ENCODE measurements at places on chromosomes 3 and 15.

GRCh38 chr3:147418808-147419701 lies 9.9 kb downstream of the ZIC1 start:
- DNase-seq: no peak

- no peak for DNase-seq
These were observed 349.3 kb downstream of the ERC2 start for GRCh38 chr3:56118968-56119367.

- no peak for DNase-seq
These were observed 3.8 kb upstream of the KIF23 start for GRCh38 chr15:69410248-69410874.

DNA sequence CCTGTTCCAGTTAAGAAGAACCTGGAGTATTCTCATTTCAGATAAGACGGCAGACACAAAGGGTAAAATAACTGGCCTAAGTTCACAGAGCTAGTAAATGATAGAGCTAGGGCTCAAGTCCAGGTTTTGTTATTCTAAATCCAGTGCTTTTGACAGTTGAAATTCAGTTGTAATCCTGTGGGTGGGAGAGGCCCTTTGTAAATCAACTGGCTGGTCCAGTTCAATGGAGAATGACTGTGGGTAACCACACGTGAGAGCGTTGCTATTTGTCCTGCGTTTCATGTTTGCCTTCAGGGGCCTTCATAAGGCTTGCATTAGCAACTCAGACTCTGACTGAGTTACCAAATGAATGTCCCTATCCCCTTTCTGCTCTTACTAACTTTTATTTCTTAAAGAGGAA lies 24.2 kb upstream of the CD96 start:
- no peak for DNase-seq

- DNase-seq: no peak
These were observed 177.6 kb upstream of the BCL6 start for GRCh38 chr3:187922704-187923416.

GRCh38 chr3:24338409-24339130 lies 156.1 kb downstream of the THRB start:
- DNase-seq: no peak

- DNase-seq: no peak
These were observed 41.4 kb downstream of the COL6A6 start for GRCh38 chr3:130558366-130558765.

DNA sequence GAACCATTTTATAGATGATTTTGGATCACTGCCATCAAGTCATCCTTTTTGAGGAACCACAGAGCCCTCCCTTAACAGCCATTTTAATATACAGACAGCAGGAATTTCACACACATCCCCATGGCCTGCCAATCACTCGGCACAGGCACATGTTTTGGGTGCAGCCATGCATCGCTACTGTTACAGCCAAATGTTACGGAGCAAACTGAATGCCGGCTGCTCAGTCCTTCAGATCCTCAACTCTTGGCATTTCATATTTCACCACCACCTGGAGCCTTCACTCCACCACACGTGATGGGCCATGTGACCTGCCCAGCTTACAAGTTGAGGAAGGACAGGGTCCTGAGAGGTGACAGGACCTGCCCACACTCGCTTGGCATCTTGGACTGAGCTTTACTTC lies 90.8 kb downstream of the OXNAD1 start:
- no peak for DNase-seq

DNA sequence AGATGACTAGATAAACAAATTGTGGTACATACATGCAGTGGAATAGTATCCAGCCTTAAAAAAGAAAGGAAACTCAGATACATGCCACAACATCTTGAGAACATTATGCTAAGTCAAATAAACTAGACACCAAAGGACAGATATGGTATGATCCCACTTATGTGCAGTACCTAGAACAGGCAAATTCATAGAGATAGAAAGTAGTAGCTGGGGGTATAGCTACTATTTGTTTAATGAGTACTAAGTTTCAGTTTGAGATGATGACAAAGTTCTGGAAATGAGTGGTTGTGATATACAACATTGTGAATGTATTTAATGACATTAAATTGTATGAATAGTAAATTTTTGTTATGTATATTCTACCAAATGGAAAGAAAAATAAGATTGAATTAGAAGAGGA lies 477.2 kb upstream of the CFAP20DC start:
- DNase-seq: no peak

DNA sequence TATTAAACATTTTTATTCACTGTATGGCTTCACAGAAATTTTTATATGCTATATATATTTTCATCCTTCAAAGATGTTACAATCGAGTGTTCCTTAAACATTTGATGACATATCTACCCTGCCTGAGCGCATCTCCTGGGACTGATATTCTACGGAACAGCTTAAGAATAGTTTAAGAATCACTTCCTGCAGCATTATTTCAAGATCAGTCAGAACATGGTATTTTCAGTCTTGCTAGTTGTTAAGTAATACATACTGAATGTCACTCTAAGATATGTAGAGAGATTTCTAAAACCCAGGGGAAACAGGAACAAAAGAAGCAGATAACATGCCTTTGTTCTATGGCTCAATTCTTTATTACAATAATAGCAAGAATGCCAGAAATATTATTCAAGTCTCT lies 8.7 kb downstream of the COL8A1 start:
- DNase-seq: no peak

DNA sequence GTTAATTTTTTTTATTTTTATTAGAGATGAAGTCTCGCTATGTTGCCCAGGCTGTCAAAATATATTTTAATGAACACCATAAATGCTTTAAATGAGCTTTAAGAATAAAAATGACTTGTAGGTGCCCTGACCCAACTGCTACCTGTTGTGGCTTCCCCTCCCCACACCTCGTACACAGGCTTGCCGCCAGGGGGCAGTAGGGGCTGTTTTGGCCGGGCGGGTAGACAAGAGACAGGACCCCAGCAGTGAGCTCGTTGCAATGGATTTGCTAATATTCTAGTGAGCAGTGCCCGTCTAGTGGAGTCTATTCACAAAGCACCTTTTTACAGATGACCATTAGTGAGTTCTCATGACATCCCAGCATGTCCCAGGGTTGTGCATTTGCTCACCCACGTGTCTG lies 418.1 kb downstream of the OCA2 start:
- DNase-seq: no peak

DNA sequence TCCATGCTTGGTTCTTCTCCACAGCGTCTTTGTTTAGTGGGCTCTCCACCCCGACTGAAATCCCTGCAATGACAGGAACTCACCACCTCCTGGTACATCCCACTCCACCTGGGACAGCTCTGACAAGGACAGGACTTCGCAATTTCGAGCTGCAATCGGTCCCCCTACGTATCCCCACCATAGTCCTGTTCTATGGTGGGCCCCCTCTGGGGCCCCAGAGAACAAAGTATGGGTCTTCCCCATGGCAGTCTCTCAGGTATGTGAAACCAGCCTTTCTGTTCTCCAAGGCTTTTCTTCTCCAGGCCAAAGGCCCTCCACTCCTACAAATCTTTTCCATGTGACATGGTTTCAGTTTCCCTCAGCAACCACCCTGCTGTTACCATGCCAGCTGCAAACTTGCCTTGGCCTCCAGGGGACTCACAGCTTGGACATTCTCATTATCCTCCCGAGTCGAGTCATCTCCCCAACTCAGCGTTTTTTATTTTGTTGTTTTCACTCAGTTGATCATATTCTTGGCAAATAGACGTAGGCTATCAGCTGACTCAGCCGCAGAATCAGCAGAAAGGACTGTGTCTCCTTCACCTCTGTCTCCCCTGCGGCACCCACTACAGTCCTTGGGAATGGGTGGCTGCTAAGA lies 233.3 kb downstream of the OPA1 start:
- DNase-seq: peak; percentile 73

DNA sequence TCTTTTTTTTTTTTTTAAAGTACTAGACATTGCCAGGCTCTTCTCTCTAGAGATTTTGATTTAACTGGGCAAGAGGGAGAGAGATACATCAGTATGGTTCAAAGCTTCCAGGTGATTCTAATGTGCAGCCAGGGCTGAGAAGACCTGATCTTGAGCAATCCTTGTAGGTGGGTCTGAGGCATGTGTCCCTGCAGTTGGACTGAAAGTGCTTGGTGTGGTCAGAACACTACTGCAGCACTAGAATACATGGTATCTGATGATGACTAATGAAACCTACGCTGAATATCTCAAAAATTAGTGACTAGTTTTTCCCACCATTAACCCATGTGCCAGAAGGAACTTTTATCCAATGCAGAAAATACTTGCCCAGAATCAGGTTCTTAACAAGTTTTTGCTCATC lies 34.4 kb upstream of the MYO5C start:
- no peak for DNase-seq

DNA sequence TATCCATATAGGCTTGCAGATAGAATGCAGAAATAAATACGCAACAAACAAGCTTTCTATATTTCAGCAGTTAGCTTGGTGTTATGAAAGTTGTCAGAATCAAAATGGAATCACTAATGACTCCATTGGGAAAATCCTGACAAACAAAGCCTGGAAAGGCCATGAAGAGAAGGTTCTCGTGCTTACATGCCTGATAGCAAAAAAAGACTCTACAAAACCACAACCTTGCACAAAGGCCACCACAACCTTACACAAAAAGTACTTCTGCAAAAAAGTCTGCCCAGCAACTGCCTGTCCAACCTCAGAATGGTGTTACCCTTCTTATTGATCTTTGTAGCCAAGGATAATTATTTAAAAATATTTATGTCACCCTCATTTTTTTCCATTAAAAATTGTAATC lies 14.4 kb upstream of the PLSCR1 start:
- DNase-seq: peak; percentile 42

GRCh38 chr15:94075349-94075748 lies 156.0 kb upstream of the MCTP2 start:
- no peak for DNase-seq

GRCh38 chr3:45779746-45780735 lies 16.3 kb downstream of the SLC6A20 start:
- DNase-seq: no peak

DNA sequence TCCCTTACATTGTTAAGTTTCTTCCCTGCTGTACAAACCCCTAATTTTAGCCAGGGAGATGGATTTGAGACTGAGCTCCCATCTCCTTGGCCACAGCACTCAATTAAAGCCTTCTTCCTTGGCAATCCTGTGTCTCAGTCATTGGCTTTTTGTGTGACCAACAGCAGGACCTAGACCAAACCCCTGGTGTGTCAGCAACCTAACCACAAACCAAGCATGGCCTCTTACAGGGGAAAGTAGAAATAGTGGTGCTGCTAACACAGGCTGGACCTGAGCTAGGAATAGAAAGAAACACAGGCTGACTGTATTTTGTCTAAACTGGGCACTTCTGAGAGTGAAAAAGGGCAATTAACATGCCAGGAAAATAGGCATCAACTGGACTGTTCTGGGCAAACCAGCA lies 37.9 kb downstream of the PPCDC start:
- peak; percentile 58 for DNase-seq

DNA sequence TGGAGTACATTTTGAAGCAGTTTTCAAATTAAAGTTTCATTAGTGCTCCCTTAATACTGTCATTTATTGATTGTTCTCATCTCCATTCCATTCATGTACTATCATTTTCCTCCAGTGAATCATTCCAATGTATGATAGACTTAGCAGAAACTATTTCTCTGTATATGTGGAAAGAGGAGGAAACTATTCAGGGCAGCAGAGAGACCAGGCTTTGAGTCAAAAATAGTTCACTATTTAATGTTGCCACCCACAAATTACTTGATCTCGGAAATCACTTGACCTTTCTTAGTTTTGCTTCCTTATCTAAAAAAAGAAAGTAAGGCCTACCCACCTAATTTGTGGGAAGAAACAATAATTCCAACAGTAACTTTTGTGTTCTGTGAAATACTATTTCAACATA lies 610.5 kb upstream of the ZNF385D start:
- DNase-seq: peak; percentile 55

GRCh38 chr3:172538368-172539151 lies 15.3 kb upstream of the TNFSF10 start:
- peak; percentile 72 for DNase-seq

DNA sequence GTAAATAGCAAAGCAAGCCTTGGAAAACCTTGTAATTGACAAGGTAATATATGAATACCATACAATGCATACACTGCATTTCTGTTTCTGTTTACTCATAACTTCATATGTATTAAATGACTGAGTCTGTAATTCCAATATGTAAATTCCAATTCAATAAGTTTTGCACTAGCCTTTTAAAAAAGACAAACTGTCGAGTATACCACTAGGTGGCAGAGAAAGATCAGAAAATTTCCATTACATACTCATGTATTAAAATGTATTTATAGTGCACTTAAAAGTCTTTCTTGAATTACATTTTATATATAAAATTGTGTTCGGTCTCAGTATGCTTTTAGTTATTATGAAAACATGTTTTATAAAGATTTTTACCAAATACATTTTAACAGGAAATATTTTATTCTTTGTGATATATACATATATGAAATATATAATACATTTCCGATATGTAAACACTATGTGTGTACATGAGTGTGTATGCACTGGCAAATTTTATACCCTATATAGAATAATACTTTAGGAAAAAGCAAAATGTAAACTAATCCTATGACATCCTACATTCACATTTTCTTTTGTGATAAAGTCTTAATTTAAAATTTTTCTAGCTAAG lies 216.8 kb downstream of the VGLL3 start:
- DNase-seq: peak; percentile 35

DNA sequence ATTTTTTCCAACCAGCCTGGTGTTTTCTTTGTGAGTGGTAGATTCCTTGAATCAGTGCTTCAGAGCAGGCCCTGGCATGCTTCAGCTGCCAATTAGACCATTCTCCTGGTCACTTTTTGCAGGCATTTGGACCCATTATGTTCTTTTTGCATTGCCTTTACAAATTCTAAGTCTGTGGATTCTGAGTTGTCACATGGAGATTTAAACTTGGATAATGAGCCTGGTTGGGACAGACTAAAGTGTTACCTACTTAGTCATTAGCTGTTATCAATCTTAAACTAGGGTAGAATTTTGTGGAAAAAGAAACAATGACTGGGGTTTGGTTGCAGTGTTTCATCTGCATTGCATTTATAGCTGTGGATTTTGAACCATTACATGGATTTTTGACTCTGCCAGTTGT lies 40.6 kb downstream of the ARHGEF26 start:
- DNase-seq: no peak

- DNase-seq: peak; percentile 80
These were observed at the start of gene TNK2 for GRCh38 chr3:195907934-195908693. TSS of gene TNK2 (minus strand) at chr3:195908551. CDS start at chr3:195888588, 19,963 bp downstream.
